ENCODE measurements at places on chromosomes 4 and X.

GRCh38 chr4:6988016-6988715 lies 55.0 kb upstream of the TADA2B start:
- no peak for DNase-seq

DNA sequence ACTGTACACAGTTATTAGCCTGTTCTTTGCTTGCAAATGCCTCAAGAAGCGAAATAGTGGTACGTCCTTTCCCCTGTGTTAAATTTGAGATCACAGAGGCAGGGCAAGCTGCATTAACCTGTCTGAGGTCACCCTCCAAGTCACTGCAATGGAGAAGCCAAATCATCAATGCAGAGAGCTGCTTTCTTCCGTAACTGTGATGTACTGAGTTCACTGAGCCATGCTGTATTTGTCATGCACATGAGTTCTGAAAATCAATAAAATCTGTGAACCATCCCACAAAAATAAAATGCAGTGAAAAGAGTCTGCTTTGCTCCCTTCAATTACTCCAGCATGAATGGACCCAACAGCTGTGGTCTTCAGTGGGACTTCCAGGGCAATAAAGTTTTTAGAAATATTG lies 393.5 kb downstream of the KCNIP4 start:
- no peak for DNase-seq

DNA sequence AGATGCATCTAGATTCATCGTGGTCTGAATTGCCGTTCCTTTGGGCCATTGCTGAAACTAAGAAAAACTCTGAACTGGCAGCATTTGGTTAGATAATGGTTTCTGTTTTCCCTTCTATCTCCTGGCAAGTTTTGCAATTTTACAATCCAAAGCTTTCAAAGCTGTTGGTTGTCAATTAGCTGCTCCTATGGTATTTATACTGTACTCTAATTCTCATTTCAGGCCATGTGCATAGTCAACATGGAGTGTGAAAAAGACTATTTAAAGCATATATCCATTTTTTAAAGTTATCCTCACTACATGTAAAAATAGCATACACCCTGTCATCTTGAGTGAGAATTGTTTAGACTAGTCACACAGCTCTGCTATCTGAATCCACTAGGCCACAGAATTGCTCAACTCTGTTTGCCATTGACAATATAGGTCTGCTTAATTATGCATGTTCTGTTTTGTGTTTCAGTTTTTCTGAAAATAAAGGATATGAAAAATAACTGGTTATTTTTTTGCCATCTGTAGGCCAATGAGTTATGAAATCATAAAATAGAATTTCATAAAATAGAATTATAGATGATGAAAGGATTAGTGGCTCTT lies 27.7 kb upstream of the TEC start:
- no peak for DNase-seq

DNA sequence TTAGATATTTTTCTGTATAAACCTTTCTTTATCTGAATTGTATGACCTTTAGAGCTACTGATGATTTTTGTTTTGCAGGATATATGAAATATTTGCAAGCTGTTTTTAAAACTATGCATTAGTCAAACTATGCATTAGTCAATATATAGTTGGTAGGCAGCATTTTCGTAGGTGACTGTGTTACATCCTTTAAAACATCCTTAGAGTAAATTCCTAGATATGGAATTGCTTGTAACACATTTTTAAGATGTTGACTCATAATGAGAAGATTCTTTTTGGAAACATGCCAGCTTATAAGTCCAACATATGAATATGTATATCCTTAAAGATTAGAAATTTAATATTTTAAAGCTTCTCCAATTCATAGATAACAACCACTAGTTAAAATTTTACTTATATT lies 1768.5 kb downstream of the PCDH7 start:
- DNase-seq = no peak

DNA sequence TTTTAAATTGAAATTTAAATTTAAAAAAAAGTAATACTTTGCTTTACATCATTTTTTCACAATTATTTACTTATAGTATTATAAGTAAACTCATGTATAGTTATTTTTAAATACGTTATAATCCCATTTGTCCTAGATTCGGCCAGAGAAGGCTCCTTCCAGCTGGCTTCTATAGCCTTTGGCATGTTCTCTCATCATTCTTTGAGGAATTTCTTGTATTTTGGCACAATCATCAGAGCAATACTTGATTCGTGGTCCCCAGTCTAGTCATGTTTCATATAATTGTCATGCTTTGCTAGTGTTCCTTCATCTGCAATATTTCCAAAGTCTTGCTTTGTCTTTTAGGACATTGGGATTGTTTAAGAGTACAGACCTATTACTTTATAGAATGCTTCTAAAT lies 1037.9 kb upstream of the AGA start:
- DNase-seq = no peak

- DNase-seq = peak; percentile 25
These were observed 145.5 kb downstream of the NWD2 start for GRCh38 chr4:37389967-37390580.

GRCh38 chrX:105752338-105752956 lies 69.9 kb upstream of the NRK start:
- DNase-seq = no peak

DNA sequence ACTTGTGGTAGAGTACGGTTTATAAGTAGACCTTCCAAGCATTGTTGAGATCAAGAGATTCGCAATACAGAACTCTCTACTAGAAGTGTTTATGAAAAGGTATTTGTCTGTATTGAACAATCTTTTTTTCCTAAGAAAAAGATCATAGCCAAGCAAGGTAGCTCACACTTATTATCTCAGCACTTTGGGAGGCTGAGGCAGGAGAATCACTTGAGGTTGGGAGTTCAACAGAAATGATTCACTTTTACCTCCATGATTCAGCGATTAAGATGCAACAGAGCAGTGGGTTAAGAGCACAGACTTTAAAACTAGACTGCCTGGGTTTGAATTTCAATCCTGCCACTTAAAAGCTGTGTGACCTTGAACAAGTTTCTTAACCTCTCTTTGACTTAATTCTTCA lies 74.3 kb downstream of the TMEM156 start:
- DNase-seq = no peak

- DNase-seq = no peak
These were observed 136.1 kb upstream of the SLC4A4 start for GRCh38 chr4:71202705-71203104.

- no peak for DNase-seq
These were observed 25.9 kb downstream of the COL25A1 start for GRCh38 chr4:109276482-109277095.

DNA sequence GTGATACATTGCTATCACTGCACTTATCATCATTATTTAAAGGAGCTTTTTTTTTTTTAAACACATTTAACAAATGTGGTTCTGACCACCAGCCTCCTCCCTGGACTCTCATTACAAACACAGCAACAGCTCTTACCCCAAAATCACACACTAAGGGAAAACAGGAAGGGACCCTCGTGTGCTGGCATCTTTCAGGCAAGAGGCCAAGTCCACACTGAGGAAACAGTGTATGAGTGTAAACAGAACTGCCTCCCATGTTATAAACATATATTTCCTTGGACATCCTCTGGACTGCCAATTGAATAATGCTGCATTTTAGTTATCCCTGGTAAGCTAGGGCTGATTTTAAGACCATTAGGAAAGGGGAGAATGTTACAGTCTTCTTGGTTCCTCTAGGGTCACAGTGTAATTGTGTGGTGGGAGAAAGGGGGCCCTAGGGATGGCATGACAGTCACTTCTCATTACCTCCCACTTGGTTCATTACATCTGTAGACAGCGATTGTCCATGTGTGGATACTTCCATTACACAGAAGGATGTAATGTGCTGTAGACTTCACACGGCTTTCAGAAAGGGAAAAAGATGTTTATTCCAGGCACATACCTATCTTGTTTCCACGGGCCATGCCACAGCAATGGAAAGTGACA lies 244.6 kb upstream of the TET2 start:
- DNase-seq = no peak

GRCh38 chr4:4204401-4204745 lies 22.4 kb downstream of the OTOP1 start:
- DNase-seq = no peak

DNA sequence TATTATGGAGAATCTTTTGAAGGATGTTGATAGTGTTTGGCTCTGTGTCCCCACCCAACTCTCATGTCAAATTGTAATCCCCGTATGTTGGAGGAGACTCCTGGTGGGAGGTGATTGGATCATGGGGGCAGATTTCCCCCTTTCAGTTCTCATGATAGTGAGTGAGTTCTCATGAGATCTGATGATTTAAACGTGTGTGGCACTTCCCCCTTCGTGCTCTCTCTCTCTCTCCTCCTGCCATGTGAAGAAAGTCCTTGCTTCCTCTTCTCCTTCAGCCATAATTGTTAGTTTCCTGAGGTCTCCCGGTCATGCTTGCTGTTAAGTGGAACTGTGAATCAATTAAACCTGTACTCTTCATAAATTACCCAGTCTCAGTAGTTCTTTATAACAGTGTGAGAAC lies 166.1 kb upstream of the NUDT6 start:
- DNase-seq = no peak

GRCh38 chr4:169410839-169411770 lies 140.3 kb upstream of the SH3RF1 start:
- peak; percentile 78 for DNase-seq

- no peak for DNase-seq
These were observed 350.3 kb downstream of the PTTG2 start for GRCh38 chr4:38310446-38311043.

DNA sequence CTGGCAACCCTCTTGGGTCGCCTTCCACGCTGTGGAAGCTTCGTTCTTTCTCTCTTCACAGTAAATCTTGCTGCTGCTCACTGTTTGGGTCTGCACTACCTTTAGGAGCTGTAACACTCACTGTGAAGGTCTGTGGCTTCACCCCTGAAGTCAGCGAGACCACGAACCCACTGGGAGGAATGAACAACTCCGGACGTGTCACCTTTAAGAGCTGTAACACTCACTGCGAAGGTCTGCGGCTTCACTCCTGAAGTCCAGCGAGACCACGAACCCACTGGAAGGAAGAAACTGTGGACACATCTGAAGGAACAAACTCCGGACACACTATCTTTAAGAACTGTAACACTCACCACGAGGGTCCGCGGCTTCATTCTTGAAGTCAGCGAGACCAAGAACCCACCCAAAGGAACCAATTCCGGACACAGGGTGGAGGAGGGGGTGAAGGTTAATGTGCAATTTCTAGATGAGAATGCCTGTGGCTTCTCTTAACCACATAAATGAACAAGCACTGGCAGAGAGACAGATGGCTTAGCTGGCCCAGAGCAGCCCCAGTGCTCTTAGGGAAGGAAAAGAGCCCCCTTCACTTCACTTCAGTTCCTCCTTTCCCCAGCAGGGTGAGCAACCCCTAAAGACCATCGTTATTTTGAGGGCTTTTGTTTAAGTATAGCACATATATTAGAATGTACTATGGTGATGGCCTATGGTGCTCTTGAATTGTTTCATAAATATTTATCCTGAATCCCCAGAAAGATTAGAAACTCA lies 73.0 kb downstream of the LUZP4 start:
- no peak for DNase-seq

DNA sequence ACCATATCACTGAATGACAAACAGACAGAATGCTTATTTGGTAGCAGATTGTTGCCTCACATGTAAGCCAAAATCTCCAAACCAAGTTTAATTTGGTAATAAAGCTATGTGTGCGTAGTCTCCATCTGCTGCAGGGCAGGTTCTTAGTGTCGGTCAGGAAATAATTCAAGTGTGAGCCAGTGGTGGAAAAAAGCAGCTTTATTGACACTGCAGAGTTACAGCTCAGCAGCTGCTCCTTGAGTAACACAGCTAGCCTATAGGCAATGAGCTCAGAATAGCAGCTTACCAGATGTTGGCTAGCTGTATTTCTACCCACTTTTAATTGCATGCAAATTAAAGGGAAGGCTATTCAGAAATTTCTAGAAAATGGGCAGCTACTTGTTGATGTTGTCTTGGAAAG lies 757.8 kb upstream of the HS3ST1 start:
- no peak for DNase-seq

- no peak for DNase-seq
These were observed 556.8 kb upstream of the LCORL start for GRCh38 chr4:18578307-18578706.
